ENCODE measurements at places on chromosomes 6 and 20.

DNA sequence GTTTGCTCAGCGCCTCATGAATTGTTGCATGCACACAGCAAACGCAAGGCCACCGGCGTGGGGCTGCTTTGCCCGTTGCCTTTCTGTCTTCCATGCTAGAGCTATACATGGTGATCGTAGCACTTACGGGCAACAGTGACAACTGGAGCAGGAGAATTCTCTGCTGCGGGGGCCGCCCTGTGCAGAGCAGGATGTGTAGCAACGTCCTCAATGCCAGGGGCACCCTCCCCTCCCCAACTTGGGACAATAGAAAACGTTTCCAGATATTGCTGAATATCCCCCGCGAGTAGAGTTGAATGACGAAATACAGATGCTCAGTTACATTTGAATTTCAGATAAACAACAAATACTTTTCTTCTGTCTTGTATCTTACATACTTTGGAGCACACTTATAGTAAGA is 198.7 kb downstream of the TFAP2C start:
- no peak for DNase-seq

- peak; percentile 91 for DNase-seq
These were observed at the start of gene LRP11 for GRCh38 chr6:149863698-149864577. Gene LRP11, minus strand, starts transcription at chr6:149864359. Its CDS starts 339 bp downstream, at chr6:149864020.

DNA sequence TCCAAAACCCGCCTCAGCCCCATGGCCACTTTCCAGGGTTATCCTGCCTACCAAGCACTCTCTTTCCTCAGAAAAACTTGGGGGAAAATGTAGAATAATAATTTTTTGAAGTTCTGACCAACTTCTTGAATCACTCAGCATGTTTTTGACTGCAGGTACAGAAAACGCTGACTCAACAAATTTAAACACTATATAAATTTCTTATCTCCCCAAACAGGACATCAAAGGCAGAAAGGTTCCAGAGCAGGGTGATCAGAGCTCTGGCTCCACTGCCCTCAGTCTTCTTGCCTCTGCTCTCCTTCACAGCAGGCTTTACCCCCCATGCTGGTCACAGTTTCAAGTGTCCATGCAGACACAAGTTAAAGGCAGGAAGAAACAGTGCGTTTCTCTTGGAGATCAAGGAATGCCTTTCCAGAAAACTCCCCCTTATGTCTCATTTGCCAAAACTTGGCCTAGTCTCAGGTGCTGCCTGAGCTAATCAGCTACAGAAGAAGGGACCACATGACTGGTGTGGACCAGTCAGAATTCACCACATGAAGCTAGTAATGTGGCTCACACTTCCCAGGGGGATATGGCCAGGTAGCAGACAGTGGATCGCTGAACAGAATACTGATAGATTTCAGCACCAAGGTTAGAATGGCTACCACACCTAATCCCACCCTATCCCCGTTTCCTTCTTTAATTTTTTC is 24.4 kb upstream of the SLC17A3 start:
- no peak for DNase-seq

DNA sequence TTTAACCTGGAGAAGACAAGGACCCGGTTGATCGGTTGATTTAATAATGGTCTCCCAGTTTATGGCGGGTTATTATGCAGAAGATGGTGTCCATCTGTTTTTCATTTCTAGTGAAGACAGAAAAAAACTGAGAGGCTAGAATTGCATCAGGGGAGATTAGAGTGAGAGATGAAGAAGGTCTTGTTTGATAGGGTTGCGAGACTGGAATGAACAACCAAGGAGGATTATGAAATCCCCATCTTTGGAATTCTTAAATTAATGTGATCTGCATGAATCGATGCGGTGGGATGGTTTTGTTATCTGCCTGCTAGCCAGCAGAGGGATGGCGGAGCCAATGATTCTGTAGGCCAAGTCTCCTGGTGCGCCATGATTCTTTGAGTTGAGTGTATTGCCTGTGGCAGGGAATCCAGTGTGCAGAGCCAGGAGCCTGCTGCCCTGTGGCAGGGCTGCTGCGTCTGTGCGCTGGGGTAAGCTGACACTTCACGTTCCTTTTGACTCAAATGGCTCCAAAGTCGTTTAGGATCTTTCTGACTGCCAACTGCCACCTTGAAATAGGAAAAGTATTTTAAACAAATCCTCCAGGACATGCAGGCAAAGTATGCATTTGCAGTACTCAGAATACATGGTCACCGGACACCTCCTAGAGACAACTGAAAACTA is 200.1 kb downstream of the CLIC5 start:
- no peak for DNase-seq
